D341Med (cell line): ENCODE measurements at places on chromosomes 12 and 14.

DNA sequence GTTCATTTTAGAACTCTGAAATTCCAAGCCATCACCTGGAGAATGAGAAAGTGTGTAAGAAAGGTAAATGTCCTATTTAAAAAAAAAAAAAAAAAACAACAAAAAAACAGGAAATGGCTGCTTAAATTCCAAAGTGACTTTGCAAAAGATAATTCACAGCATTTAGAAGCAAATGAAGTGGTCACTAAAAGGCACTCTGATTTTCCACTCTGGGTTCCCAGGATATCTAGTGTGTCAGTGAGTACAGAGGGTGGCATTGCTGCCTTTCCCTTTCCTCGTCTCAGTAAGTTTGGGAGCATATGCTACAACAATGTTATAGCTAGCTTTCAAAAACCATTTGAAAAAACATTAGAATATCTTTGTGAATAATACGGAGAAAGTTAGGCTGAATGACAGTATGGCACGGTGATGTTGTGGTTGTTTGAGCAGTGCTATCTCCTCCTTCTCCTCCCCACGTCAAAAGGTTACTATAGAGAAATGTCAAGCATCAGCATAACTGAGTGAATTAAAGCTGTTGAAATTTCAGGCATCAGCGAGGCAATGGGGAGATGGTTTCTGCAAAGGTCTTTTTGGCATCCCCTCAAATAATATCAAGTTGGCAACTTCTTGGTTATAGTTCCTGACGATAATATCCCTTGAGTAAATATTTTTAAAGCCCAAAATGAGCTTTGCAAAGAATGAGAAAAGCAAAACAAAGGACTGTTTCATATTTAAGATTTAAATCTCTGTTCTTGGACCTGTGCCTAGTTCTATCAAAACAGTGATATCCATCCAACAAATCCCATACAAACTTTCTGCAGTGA is 164.5 kb upstream of the E2F7 start:
- no peak for DNase-seq

DNA sequence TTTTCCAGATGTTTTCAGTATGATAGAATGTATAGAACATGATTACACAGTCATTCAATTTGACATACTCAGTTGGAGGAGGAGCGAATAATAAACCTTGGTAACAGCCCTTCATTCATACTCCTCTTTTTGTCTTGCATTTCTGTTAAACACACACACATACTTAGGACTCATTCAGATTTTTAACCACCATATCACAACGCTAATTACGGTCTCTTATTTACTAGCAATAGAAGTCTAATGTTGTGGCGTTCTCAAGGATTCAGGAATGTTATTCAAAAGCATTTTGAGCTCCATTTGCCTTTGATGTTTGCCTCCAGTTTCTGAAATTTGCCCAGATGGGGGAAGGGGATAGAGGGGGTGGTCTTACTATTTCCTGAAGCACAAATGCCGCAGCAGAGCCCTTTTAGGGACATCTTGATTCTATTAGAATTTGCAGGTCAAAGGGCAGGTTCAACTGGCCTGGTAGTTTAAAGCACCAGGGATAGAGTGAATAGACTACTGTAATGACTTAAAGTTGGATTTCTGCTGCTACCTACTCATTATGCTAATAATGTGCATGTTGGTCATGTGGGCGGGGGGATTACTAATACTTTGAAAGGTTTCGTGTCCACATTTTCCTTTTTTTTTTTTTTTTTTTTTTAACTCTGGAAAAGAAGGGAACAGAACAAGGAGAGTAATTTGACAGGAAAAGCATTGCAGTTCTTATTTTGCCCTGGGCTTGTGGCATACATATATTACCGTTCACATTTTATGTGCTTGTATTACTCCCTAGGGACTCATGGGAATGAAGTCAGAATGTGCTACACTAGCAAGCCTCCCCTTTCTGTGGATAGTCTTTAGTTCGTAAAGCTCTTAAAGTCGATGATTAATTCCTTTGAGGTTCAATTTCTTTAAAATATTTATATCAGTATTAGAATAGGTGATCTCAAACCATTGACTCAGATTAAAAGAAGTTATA is 226.8 kb downstream of the FBXL14 start:
- DNase-seq: no peak

- no peak for DNase-seq
These were observed 241.0 kb downstream of the TMEM117 start for GRCh38 chr12:44076871-44077270.

DNA sequence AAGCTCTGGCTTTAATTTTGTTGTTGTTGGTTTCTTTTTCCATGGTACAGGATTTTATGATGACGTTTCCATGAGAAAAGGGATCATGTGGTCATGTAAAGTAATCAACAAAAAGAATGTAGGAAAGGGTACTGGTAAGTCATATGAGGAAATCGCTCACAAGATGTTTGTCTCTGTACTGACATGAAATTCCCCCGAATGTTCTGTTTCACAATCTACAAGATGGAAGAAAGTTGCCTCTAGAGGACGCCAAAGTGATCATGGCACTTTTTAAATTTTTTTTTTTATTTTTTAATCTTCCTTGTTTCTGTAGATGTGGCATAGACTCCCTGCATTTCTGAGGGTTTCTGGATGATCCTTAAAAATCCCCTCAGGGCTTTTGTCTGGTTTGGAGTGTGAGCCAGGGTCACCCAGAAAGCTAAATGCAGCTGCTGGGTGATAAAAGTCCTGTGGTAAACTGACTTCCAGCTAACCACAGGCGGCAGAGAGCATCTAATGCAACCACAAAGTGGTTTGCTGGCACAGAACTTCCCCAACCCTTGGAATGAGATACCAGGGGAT is 393.5 kb downstream of the CCDC91 start:
- no peak for DNase-seq
